ENCODE measurements at places on chromosomes 4 and X.

DNA sequence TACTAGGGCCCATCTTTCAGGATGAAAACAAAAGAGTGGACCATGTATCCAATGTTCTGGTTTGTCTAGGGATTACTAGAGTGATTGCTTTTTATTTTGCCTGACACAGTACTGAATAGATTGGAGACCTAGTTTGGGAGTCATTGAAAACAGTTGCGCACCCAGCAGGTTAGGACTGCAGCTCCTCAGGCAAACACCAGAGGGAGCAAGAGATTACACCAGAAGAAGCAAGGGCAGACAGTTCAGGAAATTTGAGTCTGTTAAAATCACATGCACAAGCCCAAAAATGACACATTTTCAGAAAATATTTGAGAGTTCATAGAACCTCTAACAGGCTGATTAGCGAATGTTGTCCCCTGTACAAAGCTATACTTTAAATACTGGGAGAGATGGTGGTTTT lies 55.6 kb downstream of the CYLC1 start:
- no peak for DNase-seq

- no peak for DNase-seq
Observed at GRCh38 chr4:176406736-176407135, 87.0 kb downstream of the SPCS3 start.

GRCh38 chrX:24515447-24515846 lies 50.4 kb downstream of the PDK3 start:
- no peak for DNase-seq

GRCh38 chr4:109046471-109047201 lies 255.8 kb downstream of the COL25A1 start:
- DNase-seq = no peak

- no peak for DNase-seq
Observed at GRCh38 chrX:39163581-39164126, 362.4 kb downstream of the MID1IP1 start.

Measured in activated CD4-positive, alpha-beta T cell treated with anti-CD3 and anti-CD28 coated beads for 24 hours (primary cell).